ENCODE measurements at places on chromosomes 1 and 21.
A peak's percentile ranks its signal among the peaks of the same experiment; 100 is the strongest.

- no peak for DNase-seq
Observed at GRCh38 chr1:225476100-225476511, 48.3 kb upstream of the LBR start.

- DNase-seq, result no peak
Observed at GRCh38 chr1:96355521-96355920, 366.1 kb upstream of the PTBP2 start.

DNA sequence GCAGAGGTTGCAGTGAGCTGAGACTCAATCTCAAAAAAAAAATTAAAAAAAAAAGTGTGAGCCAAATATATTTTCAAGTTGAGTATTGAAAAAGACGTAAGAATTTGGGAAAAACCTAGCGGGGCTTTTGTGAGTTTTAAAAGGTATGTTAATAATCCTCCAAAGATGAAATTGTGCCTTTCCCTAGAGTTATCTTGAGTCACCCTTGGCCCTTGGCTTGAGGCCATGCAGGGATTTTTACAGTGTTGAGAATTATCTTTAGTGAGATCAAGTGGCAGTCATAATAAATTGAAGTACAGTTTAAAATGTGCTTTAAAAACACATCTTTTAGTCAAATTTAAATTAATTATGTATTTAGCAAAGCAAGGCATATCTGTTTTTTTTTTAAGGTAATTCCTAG is 32.7 kb downstream of the PPP2R5A start:
- DNase-seq, result no peak

DNA sequence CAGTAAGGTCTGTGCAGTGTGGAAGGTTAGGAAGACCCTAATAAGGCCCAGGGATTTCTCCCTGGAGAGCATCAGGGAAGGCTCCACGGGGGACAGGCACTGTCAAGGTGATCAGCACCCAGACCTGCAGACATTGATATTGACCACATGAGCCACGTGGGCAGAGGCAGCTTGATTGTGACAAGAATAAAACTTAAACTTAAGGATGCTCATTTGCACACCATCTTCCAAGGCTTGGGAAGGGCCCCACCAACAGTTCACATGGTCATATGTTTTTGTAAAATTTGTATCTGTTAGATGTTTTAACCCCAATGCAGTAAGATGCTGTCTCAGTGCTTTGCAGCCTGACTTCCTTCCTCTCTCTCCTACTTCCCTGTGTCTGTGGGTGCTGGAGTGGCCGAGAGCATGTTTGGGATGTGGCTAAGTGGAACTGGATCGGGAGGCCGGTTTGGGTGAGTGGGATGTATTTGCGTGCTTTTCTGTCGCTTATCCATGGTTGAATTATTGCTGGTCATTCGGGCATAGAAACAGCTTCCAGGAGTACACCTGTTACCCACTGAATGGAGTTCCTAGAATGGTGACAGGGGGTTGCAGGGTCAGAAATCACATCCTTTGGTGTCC is 49.8 kb upstream of the OLIG2 start:
- DNase-seq, result peak; percentile 7

GRCh38 chr1:85580872-85581801 is 576 bp downstream of the CCN1 start:
- DNase-seq, result peak; percentile 43

- no peak for DNase-seq
Observed at GRCh38 chr1:56626546-56626945, 18.6 kb upstream of the PRKAA2 start.

DNA sequence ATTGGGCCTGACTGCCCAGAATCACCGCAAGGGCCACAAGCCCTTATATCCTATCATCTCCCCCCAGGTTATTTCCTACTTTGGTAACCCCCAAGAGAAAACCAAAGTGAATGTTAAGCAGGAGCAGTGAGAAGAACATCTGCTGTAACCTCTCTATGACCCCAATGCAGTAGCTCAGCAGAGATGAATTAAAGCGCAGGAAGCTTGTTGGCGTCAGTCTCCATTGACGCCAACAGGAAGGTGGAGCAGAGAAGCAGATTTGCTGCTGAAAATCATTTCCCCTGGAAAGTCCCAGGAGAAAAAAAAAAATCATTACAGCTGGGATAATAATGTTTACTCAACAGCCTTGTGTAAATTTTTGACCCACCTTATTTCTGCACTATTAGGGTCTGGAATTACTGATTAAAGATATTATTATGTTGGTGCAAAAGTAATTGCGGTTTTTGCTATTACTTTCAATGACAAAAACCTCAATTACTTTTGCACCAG is 33.2 kb upstream of the FAM163A start:
- DNase-seq, result peak; percentile 58

- no peak for DNase-seq
Observed at GRCh38 chr1:15343729-15344128, 66.0 kb upstream of the EFHD2 start.

DNA sequence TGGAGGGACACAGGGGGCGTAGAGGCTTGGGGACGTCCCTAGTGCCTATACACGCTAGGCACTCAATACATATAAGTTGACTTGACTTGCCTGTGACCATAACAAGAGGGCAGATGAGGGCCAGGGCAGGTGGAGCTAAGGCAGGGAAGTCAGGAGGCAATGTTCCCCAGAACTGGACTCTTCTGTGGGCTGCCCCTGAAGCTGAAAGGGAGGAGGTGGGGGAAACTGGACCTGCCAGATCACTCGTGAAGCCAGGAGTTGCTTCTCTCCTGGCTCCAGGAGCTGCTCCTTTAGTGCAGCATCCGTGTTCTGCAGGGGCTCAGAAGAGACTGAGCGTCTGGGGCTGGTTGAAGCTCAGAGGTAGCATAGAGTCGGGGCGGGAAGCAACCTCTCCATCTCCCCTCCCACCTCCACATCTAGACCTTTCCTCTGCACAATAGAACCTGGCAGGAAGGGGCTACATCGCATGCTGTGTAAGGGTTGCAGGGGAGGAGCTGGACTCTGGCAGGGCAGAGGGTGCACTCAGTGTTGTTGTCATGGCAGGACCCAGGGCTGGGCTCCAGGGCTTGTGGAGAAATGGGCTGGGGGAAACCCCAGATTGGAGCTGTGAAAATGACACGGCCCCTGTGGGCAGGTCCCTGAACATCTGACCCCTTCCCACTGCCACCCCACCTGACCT is 2.9 kb upstream of the SEMA4A start:
- DNase-seq, result peak; percentile 74

DNA sequence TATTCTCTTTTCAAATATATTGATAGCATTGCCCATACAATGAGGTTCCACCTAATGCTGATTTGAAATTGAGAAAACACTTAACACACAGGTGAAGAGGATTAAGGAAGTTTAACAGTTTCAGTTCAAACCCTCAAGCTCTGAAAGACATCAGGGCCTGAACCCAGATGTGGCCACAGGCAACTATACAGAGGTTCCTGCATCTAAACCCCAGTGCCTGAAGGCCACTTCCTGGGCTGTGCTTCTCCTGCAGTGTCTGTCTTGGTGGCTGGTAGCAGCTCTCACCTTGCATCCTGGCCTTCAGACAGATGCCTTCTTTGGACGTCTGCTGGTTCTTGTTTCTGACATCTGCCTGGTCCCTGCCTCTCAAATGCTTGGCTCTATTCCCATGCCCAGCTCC is 25.1 kb upstream of the NGF start:
- DNase-seq, result no peak

DNA sequence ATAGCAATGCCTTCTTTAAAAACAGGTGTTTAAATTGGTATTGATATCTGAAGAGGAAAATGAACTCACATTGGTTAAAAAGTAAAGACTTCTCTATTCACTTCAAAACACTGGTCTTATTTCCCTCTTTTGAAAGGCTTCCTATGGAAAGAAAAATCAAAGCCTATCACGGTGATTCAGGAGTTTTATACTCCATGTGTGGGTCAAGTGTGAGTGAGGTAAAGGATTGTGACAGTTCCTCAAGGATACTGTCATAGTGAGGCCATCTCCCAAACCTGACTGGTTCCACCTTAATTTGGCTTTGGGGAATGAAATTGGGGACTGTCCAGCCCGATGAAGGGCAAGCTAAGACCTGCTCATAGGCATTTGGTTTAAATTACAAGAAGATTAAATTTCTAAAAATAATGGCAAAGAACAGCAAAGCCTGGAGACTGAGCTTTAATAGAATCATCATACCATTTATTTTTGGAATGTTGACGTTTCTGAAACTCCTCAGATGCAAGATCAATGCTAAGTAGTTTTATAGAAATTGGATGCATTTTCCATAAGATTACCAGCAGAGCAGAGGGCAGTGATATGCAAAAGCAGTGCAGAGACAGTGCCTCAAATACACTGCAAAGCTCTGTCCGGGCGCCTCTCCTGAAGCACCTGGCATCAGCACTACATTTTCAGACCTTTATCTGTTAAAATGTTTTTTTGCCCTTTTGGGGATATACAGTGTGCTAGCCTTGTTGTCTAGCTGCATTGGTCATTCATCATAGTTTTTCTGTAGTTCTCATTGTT is 302.1 kb upstream of the SGIP1 start:
- DNase-seq, result no peak

GRCh38 chr1:193036337-193037047 is 22.7 kb downstream of the UCHL5 start:
- DNase-seq, result no peak

DNA sequence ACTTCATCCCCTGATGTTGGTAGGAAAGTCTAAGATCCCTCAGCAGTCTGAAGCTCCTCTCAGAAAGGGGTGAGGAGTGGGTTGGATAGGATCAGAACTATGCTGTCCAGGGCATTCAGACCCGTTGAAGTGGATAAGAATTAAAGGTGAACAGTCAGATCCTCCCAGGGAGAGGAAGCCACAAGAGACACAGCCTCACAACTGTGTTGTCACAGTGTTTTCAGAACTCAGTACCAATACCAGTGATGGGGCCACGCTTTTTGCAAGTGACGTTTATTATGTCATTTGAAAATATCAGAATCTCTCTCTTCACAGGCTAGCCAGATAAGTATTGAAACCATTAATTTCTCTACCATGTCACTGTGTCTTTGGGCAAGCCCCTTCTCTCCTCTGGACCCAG is 15.4 kb upstream of the EPS15 start:
- DNase-seq, result no peak

DNA sequence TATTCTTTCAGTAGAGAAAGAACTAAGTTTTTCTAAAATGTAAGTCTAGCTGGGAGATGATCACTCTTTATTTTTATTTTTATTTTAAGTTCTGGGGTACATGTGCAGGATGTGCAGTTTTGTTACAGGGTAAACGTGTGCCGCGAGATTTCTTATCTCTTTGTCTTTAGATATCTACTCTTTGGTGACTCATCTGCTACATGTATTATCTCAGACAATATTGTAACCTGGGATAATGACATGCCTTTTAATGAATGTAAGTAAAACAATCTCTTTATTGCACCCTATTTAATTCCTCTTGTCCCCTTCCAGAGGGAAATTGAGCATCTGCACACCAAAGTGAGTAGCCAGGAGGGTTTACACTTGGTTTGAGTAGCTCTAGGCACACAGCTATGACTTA is 9.4 kb downstream of the CR2 start:
- no peak for DNase-seq
